NB4 (cell line): ENCODE measurements at places on chromosomes 4 and X.

DNA sequence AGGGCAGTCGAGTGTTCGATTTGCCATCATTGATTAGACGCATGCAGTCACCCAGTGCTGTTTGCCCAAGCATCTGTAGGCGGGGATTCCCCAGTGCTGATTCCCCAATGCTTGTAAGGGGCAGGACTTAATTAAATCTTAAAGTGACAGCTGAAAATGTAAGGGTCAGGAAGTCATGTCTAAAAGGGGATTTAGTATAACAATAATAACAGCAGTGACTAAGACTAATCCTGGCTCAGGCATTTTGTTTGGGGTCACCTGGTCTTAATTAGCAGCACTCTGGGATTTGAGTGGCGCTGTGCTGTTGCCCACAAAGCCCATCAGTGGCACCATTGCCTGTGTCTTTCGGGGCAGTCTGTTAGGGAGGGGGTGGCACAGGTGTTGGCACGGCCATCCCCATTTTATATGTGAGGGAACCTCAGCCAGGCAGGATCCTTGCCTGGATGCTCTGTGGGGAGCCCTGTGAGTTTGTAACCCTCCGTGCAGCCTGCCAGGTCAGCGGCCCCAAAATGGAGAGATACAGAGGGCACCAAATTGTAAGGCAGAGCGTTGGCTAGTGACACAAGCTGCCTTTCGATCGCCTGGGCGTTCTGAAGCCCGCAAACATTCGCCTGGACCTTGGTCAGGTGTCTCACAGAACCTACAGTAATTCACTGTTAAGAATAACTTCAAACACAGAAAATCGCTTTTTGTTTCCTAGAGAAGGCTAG lies 146.7 kb downstream of the TBL1X start:
- DNase-seq = no peak

GRCh38 chr4:187184508-187184907 lies 460.9 kb upstream of the FAT1 start:
- no peak for DNase-seq

- DNase-seq = no peak
Measured at GRCh38 chr4:4415107-4415805, 28.4 kb downstream of the NSG1 start.

- DNase-seq = peak; percentile 41
Measured at GRCh38 chrX:150533863-150534262, 34.6 kb upstream of the MTM1 start.

- DNase-seq = no peak
Measured at GRCh38 chrX:116607776-116608175, 145.0 kb upstream of the CT83 start.

DNA sequence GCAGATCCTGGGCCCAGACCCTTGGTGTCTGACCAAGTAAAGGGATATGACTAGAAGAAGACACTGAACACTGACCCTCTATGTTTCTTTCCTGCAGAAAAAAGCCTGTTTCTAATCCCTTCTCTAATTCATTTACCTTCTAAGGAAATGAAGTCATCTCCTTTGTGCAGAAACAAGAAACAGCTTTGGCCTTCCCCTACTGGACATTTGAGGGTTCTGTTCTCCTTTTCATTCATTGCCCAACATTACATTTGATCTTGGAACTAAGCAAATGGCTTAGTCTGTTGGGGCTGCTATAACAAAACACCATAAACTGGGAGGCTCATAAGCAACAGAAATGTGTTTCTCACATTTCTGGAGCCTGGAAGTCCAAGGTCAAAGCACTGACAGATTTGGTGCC lies 20.0 kb downstream of the HCCS start:
- no peak for DNase-seq

- no peak for DNase-seq
Measured at GRCh38 chr4:144181391-144181790, 40.9 kb upstream of the GYPA start.

DNA sequence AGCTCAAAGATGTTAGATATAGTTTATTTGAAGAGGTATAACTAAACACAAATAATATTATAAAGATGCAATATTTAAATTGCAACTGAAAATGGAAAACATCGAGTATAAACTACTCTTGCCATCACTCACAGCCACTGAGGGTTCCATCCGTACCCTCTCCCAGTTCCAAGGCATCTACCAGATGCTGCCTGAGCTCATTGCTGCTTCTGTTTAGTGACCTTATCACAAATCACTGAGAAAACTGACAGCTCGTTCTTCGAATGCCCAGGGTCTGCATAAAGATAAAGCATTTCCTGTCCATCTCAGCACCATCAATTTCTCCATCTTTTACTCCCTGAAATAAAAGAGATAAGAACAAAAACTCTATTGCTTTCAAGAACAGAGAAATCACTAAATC lies 391.7 kb upstream of the NWD2 start:
- DNase-seq = no peak

- DNase-seq = no peak
Measured at GRCh38 chr4:170093973-170094535, 4.3 kb upstream of the AADAT start.
